BJ (cell line): ENCODE measurements at places on chromosomes 2 and 18.
A peak's percentile ranks its signal among the peaks of the same experiment; 100 is the strongest.

DNA sequence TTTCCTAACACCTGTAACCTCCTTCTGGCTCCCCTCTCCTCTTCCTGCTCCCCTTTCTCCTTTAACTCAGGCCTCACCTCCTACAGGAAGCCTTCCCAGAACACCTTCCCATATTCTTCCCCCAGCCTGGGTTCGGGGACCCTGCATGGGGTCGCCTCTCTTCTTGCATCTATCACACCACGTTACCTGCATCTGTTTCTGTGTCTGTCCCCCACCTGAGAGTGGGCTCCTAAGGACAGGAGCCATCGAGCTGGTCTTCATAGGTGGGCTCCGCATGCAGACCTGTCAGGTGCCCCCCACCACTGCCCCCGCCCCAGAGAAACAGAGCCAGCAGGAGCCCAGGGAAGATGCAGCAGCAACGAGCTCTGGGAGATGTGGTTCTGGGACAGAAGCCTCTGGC is 123.2 kb upstream of the GLI2 start:
- no peak for DNase-seq

- DNase-seq, result no peak
Observed at GRCh38 chr2:148021059-148021861, at the start of gene MBD5. Gene MBD5, plus strand, starts transcription at chr2:148021091.

GRCh38 chr2:222353993-222354392 is 55.2 kb upstream of the PAX3 start:
- no peak for DNase-seq

DNA sequence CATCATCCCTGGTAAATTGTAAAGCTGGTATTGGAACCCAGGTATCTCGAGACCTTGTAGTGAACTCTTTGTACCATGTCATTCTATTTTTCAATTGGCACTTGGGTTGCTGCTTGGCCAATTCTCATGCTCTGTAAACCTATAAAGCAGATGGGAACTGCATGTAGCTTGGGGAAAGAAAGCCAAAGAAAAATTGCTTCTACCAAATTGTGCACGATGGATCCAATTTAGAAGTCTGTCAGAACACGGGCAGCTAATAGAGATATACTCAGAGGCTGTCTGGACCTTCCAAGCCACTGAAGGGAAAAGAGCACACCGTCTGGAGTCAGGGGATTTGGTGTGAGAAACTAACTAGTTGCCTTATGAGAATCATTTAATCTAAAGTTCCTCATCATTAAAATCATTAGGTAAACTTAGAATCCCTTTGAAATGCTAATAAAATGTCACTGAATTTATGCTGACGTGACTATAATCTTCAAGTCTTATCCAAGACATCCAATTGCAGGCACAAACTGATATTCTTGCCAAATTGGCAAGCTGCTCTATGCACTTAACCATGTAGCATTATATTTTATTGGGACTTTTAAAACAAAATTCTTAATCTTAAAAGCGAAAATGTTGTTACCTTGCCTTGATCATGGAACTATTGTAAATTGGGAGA is 206.8 kb downstream of the DCC start:
- no peak for DNase-seq

GRCh38 chr2:98137196-98137595 is 50.2 kb downstream of the VWA3B start:
- no peak for DNase-seq

DNA sequence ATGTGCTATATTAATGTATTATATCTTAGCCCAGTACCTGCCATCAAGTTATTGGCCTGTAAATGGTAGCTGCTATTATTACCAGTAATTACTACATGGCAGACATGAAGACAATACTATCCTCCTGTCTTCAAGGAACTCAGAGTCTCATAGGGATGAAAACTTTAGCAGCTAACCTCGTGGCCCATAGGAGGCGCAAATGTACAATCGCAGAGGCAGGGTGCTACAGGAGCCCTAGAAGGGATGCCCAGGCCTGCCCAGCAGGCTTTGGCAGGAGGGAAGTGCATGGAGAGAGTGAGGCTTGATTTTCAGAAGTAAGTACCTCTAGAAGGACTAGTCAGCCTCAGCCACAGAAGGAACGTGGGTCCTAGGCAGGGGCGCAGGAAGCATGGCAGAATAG is 44.7 kb upstream of the KIDINS220 start:
- DNase-seq, result no peak

DNA sequence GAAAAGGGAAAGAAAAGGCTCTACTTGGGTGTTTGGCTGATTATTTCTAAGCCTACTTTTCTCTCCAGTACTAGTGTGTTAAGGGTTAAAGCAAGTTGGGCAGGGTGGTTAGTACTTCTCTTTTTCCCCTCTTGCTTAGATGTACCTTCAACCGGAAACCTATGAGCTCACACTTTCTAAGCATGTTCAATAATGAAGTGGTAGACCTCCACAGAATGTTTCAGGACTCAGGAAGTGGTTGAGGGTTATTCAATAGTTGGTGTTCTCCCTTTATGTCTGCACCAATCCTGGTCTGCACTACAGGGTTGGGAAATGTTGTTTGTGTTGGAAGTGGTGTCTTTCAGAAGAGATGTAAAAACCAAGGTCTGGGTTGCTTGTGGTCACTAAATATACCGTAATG is 137.1 kb downstream of the ZEB2 start:
- DNase-seq, result no peak

GRCh38 chr18:67183398-67183797 is 333.1 kb downstream of the DSEL start:
- no peak for DNase-seq

DNA sequence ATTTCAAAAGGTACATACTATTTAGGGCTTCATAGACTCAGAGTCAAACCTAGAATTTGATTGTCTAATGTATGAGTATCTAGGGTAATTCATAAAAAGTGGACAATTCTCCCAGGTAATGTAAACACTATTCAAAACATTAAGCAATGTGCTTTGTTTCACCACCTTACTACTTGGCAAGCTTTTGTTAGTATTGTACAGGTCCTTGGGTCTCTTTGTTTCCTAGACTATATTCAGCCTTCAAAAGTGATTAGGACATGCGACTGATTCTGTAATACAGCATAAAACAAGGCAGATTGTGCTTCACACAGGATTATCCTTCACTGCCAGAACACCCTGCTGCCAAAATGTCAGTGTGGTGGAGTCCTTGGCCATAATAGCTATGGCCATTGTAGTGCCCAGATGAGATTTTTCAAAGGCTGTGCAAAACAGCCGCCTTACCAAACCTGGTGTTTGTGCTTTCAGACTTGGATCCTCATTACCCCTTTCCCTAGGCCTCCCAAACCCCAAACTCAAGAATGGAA is 90.1 kb upstream of the CAVIN2 start:
- no peak for DNase-seq

GRCh38 chr18:52588931-52589330 is 248.9 kb downstream of the DCC start:
- DNase-seq, result no peak

GRCh38 chr2:233456934-233457333 is 102.6 kb downstream of the DGKD start:
- DNase-seq, result no peak

DNA sequence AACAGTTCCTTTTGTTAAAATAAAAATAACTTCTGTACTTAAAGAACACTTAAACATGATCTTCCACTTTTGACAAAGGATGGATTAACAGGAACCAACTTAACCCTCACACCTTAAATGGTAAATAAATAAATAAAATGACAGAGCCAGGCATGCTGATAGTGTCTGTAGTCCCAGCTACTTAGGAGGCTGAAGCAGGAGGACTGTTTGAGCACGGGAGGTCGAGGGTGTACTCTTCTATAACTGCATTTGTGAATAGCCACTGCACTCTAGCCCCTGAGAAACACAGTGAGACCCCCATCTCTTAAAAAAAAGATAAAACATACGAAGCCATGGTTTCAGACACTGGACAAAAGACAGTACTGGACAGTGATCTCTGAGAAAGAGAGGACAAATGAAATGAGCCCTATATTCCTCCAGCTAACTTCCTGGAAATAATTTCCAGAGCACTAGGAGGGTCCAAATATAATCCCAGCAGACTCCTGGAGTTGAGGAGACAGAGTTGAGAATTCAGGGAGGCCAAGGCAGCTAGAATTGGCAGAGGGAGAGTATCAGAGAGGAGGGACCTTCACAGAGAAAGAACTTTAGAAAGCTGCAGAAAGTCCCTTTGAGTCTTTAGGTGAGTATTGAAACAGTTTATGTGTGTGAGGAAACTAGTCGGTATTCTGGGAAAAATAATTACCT is 17.4 kb downstream of the PPP4R1 start:
- DNase-seq, result no peak

GRCh38 chr2:47043142-47043890 is 111.8 kb downstream of the STPG4 start:
- DNase-seq, result peak; percentile 66
